ENCODE measurements at places on chromosomes 3 and 15. TPM values are rescaled to one million over a fixed set of nuclear protein-coding genes. Genes with fewer than 3 reads are reported as not detected.

DNA sequence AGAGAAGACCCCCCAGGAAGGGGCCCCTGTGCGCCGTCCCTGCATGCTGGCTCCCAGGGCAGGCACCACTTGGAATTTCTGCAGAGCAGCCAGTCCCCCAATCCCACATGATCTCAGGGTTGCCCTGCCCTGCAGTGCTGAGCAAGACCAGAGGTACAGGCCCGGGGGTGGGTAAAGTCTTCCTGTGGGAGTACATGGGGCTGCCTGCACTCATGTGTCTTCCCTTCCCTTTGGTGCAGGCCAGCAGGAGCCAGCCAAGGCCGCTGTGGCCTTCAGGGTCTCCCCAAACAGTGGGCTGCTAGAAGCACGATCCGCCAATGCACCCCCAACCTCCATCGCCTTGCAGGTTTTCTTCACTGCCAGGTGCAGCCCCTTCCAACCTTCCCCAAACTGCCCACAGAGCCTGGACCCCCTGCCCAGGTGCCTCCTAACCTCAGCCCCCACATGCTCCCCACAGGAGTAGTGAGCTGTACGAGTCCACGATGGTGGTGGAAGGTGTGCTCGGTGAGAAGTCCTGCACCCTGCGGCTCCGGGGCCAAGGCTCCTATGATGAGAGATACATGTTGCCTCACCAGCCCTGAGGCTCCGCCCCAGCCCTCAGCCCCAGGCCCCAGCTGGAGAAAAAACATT, 15.0 kb downstream of the ACAA1 start:
- H3K27me3 ChIP-seq: no peaks in the 10 kb centered on the region
- no peaks in the 10 kb centered on the region for H3K4me1 ChIP-seq
- H3K27ac ChIP-seq: no peak overlapping the region
- no peak overlapping the region for H3K4me3 ChIP-seq

DNA sequence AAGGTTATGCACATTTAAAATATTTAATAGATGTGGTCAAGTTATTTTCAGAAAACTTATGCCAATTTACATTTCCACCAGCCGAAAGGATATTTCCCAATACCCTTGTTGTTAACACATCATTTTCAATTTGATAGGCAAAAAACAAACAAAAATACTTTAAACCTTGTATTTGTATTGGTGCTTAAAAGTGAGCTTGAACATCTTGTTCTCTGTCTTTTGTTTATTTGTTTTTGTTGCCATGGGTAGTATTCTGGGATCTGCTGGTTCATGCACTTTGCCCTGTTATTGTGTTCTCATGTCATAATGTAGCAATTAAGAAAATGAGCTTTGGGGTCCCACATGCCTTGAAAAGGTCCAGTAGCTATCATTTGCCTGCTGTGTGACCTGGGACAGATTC, 191.4 kb downstream of the LRTM1 start:
- DNase-seq: no peak
- no peaks in the 10 kb centered on the region for H3K27me3 ChIP-seq
- no peaks in the 10 kb centered on the region for H3K4me1 ChIP-seq

DNA sequence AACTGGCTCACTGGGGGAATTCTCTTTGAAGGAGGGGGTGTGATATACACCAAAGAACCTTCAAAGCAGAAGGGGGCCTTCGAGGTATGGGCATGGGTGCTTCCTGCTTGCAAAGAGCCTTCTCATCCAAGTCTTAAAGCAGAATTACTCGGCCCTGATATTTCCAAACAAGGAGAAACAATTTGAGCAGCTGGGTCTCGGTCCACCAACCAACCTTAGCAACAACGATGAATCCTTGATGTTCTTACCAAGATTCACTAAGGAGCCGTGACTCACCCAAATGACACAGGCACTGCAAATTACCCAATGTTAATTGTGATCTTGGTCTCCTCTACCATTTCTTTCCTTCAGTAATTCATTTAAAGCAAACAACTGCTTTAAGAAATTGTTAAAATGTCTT, 7.7 kb downstream of the HOMER2 start:
- no peaks in the 10 kb centered on the region for H3K36me3 ChIP-seq
- DNase-seq: no peak
- H3K4me3 ChIP-seq: no peak overlapping the region
- no peak overlapping the region for H3K27ac ChIP-seq
- no peaks in the 10 kb centered on the region for H3K4me1 ChIP-seq
- peaks cover 4% of the 10 kb centered on the region for H3K27me3 ChIP-seq

DNA sequence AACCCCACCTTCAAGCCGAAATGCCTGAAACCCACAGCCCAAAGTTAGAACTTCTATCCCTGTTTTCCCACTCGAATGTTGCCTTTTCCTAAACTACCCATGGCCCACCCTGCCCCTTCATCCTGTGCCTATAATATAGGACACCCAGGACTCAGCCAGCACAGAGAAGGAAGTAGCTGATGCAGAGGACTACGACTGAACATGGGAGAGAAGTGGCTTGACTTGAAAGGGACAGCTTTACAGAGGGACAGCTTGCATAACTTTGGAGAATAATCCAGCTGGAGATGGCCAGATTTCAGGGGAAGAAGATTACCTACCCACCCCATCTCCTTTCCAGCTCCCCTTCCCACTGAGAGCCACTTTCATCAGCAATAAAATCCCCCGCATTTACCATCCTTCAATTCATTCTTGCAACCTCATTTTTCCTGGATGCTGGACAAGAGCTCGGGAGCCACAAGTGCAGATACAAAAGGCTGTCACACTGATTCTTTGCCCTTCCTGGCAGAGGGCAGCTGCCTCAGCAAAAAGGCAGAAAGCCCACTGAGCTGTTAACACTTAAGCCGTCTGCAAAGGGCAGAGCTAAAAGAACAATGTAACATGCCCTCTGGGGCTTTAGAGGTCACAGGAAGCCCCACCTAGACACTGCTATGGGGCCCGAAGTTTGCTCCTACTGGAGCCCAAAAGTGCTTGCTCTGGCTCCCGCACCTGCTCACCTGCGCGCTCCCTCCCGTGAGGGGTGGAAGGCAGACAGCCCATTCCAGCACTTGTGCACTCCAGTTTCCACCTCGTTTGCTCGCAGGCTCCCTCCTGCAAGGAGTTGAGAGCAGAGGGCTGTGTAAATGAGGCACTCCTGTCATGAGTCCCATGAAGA, 224.0 kb downstream of the TBC1D5 start:
- no peak overlapping the region for H3K27ac ChIP-seq
- no peaks in the 10 kb centered on the region for H3K27me3 ChIP-seq
- H3K4me1 ChIP-seq: no peaks in the 10 kb centered on the region

GRCh38 chr15:69400850-69401249, 13.3 kb upstream of the KIF23 start:
- H3K4me1 ChIP-seq: no peaks in the 10 kb centered on the region
- no peak overlapping the region for H3K4me3 ChIP-seq
- DNase-seq: no peak
- no peak overlapping the region for H3K27ac ChIP-seq

The DLL4 gene
- total RNA-seq: not detected

The EFL1 gene
- total RNA-seq: 23.1 TPM

The ISL2 gene
- total RNA-seq: not detected

The PTX3 gene
- total RNA-seq: 0.23 TPM

All from CD4-positive, alpha-beta memory T cell (primary cell).